Hematopoietic multipotent progenitor cell treated with erythropoietin and hydrocortisone succinate and interleukin-3 and kit ligand, for 4 days (in vitro differentiated cells): ENCODE measurements at places on chromosomes 6 and 20.

DNA sequence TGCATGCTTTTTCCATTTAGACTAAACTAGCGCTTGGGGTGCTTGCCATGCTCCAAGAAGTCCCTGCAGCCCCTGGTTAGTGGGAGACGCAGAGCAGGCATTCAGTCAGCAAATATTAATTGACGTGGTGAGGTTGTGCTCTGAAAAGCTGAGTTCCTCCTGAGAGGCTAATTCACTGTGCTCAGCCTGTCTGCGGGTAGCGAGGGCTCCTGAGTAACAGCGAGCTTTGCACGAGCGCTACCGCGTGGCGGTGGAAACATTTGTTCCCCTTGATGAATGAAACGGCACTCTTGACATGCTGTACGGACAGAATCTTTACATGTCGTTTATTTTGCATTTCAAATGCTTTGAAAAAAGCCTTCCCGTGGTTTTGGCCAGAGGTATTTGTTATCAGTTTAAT lies 170.6 kb upstream of the AGPAT4 start:
- DNase-seq: peak; percentile 64

DNA sequence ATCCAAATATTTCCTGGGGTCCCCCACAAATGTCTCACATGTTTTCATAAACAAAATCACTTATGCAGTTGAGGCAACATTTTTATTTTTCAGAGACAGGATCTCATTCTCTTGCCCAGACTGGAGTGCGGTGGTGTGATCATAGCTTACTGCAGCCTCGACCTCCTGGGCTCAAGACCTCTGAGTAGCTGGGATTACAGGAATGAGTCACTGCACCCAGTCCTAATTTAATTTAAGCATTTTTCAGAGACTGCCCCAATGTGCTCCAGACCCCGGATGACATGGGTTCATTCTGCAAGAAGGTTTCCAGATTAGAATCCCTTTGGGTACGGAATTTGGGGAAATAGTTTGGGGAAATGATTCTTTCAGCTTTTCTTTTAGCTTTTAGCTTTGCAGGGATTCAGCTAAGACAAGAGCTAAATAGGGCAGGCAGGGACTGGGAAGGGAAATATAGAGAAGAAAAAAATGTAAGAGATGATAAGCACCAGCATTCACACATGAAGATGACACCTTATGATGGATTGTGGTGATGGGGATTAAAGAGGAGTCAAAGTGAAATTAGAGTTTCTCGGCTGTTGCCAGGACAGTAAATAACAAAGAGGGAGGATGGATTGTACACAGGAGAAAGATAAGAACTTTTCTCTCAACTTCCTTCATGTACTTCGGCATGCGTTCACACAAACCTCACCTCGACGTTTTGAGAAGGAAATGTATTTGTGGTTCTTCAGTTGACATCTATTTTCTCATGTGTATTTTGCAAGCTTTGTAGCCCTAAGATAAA lies 169.4 kb upstream of the TAB2 start:
- peak; percentile 47 for DNase-seq

DNA sequence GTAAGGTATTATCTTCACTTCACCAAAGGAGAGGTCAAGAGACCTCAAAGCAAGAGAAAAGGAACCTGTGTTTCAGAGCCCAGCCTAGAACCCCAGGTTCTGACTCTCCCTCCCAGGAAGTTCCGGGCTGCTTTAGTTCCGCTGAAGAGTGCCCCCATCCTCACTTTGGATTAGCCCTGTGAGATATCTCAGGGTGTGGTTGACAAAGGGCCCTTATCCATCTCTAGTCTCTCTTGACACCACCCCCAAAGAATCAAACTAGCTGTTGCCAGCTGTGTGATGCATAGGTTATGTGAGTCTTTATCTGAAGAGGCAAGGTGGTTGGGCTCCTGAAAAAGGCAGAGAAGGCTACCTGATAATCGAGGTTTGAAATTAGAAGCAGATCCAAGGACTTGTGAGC lies 20.6 kb downstream of the BRPF3 start:
- DNase-seq: peak; percentile 18

DNA sequence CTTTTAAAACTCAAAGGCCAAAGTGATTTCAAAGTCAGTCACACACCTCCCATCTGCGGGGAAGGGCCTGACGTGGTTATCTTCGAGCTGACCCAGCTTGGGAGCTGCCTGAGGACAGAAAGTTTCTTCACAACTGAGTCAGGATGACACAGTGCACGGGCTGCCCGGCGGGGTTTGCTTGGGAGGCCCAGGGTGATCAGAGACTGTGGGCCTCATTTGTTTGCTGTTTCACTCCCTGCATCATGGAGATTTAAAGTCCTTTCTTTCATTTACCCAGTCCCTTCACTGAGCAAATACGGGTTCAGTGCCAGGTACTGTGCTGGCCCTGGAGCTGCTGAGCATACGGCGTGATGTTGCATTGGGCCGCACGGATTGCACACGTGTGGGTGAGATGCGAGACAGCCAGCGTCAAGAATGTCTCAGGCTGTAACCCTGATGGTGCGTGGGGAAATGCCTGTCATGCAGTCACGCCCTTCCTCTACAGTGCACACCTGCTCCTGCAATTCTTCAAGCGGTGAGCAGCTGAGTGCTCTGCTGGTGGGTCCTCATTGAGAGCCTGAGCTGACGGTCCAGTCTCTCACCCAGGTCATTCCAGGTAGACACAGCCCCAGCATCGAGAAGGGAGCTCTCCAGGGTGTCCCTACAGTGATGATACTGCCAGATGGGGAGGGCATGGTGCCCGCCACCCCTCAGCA lies 82.7 kb upstream of the PMEPA1 start:
- no peak for DNase-seq

GRCh38 chr6:80145921-80146320 lies 39.5 kb downstream of the BCKDHB start:
- peak; percentile 25 for DNase-seq

GRCh38 chr20:51481341-51481914 lies 61.1 kb downstream of the NFATC2 start:
- DNase-seq: no peak

- DNase-seq: no peak
These were observed 174.2 kb upstream of the THBS2 start for GRCh38 chr6:169427856-169428255.

- DNase-seq: no peak
These were observed 30.5 kb upstream of the SNRPB2 start for GRCh38 chr20:16699293-16699692.

DNA sequence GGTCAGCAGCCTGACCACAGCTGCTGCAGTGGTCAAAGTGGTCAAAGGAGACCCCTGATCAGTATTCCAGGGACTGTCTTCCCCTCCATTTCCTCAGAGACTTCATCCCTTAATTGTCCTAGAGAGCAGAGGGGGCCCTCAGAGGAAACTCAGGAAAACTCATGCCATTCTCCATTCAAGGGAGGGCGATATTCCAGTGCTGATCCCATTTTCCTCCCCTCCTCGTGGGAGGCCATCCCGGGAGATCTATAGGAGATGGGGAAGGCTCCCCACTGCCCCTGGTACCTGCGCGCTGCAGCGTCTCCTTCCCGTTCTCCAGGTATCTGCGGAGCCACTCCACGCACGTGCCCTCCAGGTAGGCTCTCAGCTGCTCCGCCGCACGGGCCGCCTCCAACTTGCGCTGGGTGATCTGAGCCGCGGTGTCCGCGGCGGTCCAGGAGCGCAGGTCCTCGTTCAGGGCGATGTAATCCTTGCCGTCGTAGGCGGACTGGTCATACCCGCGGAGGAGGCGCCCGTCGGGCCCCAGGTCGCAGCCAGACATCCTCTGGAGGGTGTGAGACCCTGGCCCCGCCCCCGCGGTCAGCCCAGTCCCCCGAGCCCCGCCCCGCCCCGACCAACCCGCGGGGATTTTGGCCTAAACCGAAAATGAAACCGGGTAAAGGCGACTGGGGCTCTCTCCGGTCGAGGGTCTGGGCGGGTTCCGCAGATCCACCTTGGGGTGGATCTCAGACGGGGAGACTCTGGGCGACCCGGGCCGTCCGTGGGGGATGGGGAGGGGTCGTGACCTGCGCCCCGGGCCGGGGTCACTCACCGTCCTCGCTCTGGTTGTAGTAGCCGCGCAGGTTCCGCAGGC lies 878 bp downstream of the HLA-C start:
- peak; percentile 69 for DNase-seq

DNA sequence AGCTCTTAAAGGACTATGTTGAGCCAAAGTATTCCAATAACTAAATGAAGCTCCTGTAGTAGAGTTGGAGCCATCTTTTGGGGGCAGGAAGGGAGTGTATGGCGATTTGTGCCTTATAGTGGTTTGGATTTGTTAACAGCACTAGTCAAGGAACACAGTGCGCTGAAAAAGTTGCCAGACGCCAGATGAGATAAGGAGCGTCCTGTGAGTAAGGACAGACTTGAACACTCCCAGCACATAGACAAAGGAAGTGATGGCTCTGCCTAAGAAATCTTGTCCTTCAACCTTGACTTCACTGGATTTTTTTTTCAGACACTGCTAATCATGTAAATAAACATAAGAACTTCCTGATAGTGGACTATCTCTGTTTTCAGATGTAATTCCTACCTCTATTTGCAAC lies 136.9 kb downstream of the TRMT11 start:
- DNase-seq: peak; percentile 90

- DNase-seq: no peak
These were observed 161.6 kb downstream of the ZDHHC14 start for GRCh38 chr6:157542414-157543160.

DNA sequence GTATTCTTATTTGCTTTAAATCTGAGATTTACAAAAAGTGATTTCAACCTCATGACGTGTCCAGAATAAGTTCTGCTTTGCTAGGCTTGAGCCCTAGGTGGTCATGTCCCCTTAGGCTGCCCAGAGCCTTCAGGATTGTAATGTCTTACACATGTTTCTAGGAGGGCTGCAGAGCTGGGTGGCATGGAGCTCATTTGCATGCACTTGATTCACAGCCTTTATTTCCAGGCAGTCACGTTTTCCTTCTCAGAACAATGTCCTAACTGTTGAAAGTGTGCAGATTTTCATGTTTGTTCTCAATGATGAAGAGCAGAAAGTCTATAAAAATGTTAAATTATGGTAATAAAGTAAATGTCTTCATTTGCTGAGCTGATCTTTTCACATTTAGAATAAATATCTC lies 448.6 kb upstream of the SOX4 start:
- no peak for DNase-seq

GRCh38 chr6:83815631-83816272 lies 37.4 kb upstream of the RIPPLY2 start:
- no peak for DNase-seq

DNA sequence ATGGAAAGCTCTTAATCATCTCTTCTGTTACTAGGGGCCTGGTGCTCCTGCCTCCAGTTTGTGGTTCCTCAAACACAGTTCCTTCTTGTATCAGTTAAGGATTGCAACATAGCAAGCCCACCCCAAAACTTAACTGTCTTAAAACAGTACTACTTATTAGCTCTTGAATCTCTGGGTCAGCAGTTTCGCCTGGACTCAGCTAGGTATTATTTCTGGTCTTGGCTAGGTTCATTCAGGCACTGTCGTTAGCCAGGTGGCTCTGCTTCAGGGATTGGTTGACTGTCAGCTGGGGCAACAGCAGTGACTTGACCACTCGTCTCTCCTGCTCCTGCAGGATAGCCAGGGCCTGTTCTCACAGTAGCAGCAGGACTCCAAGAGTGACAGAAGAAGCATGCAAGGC lies 30.0 kb upstream of the RALY start:
- DNase-seq: peak; percentile 74

- no peak for DNase-seq
These were observed 110.5 kb downstream of the ISM1 start for GRCh38 chr20:13331536-13331935.

DNA sequence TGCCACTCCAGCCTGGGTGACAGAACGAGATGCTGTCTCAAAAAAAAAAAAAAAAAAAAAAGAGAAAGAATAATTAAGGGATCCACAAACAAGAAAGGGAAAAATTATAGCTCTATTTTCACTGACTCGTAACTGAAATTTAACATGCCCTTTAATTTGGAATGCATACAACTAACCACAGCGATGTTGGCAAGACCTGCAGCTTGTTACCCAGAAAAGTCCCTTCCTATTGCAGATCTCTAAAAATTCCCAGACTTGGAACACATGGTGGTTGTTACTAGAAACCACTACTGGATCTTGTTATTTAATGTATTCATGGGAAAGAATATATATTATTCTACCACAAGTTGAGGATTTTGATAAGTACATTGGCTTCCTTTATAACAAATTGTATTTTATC lies 27.8 kb upstream of the SMIM28 start:
- no peak for DNase-seq

DNA sequence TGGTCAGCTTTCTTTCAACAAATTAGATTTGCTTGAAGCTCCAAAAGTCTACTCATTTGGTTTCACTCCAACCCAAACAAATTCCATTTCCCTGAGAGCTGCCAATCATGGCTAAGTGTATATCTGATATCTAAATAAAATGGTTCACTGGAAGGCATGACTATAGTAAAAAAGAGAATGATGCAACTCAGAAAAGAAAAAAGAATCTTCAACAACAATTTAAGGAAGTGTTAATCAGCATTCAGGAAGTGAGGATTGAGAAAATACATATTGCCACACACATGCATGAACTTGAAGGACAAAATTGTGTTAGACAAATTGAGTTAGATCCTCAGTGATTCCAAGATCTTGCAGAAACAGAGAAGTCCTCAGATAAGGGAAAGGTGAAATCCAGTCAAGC lies 972.9 kb upstream of the FLRT3 start:
- peak; percentile 25 for DNase-seq

- DNase-seq: no peak
These were observed 181.7 kb downstream of the WDR27 start for GRCh38 chr6:169520104-169520503.

DNA sequence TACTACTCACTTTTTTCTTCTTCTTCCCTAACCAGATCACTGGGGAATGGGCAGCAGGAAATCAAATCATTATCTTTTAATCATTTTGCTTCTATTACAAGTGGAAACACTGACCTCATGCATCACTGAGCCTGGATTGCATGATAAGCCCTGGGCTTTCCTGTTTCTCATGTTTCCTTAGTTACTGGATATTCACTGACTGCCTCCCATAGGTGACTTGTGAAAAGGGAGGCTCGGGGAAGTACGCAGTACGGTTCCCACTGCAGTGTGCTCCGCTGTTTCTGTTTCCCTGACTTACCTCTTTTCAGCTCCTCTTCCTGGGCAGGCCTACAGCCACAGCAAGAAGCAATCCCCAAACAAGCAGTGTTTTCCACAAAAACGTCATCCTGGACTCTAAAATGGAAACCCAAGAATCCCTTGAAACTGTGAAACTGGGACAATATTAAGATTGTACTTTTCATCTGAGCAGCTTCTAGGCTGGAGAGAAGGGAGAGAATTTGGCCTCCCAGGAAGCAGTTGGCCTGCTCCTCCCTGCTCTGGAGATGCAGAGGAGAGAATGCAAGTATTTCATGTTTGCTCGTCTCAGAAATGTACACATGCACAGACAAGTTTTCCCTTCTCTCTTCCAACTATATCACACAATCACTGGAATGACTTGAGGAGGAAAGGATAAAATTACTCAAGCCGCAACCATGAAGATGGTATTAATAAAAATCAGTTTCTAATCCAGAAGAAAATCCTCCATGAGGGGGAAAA lies 13.1 kb downstream of the BTNL2 start:
- DNase-seq: peak; percentile 45
